ENCODE measurements at places on chromosomes 11 and 22.

GRCh38 chr11:40118780-40119179 is 1340.7 kb downstream of the LRRC4C start:
- no peak for DNase-seq

DNA sequence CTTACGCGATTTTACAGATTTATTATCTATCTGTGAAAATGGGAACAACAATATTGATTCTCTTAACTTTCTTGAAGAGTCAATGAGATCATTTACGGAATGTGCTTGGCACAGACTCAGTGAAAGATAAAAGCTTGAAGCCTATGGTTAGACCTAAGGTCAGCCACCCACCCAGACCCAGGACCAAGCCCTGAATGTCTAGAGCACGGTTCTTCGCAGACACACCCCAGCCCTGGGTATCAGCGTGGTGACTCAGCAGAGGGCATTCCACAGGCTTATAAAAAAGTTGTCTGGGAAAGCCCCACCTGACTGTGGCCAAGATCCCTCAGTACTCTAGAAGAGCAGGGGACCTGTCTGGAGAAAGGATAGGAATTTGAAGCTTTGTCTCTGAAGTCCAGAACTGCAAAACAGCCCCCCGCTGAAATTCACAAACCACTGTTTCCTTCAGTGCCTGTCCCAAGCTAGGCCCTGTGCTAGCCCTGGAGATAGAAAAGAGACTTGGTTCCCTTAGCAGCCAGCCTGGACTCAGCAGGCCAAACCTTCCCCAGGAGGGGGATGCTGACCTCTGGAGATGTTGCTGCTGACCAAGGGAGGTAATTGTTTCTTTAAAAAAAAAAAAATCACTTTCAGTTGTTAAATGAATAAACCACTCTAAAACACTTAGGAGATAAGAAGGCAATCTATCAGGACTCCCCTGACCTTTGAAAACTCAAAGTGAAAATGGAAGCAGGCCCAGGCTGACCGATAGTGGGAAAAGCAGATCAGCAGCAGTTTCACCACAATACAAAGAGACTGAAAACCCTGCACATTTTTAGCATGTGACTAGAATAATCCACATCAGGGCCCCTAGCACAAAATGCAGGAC is 114.0 kb downstream of the ABTB2 start:
- DNase-seq = peak; percentile 36

GRCh38 chr11:93494357-93494756 is 48.8 kb downstream of the SMCO4 start:
- no peak for DNase-seq

- DNase-seq = no peak
Observed at GRCh38 chr11:87259736-87260135, 222.0 kb downstream of the TMEM135 start.

GRCh38 chr11:78350091-78350645 is 67.5 kb downstream of the GAB2 start:
- DNase-seq = peak; percentile 35

GRCh38 chr22:46363611-46364321 is 28.3 kb downstream of the TRMU start:
- no peak for DNase-seq

DNA sequence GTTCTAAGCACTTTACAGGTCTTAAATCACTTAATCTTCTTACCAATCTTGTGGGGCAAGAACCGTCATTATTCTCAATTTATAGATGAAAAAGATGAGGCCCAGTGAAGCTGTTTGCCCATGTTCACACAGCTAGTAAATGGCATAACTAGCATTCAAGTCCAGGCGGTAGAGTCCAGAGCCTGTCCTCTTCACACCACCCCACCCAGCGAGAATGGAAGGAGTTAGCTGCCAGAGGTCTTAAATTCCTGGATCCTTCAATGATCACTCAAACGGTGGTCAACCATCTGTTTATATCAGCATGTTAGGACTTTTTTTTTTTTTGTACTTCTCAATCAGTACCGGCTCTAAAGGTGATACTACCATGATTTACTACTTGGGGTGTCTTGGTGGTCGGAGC is 43.3 kb downstream of the PARVA start:
- peak; percentile 18 for DNase-seq

GRCh38 chr11:134560566-134561330 is 148.7 kb upstream of the B3GAT1 start:
- DNase-seq = no peak

DNA sequence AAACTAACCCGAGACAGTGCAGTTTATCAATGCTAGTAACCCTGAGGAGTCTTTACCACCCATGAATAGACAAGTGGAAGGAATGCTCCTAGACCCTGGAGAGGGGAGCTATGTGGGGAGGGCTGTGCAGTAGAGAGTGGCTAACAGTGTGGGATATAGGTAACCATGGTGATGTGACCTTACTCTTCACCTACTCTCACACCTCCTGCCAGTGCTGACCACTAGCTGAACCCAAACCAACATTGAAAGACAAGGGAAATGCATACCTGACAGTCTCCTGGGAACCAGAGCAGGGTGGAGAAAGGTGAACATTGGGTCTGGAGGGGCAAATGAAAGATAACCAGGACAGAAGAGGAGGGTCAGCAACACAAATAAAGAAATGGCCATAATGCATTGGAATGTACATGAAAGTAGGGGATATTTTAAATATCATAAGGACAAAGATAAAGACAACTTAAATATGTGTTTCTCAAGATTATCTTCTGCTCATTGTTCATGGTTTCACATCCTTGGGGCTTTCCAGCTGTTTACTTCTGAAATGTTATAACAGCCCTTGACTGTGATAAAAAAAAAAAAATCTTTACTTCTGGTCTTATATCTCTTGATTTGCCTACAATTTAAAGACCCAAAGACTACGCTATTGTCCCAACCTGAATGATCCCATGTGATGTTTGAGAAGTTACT is 983.3 kb upstream of the TENM4 start:
- DNase-seq = no peak

- no peak for DNase-seq
Observed at GRCh38 chr11:106395716-106396349, 318.4 kb downstream of the AASDHPPT start.

DNA sequence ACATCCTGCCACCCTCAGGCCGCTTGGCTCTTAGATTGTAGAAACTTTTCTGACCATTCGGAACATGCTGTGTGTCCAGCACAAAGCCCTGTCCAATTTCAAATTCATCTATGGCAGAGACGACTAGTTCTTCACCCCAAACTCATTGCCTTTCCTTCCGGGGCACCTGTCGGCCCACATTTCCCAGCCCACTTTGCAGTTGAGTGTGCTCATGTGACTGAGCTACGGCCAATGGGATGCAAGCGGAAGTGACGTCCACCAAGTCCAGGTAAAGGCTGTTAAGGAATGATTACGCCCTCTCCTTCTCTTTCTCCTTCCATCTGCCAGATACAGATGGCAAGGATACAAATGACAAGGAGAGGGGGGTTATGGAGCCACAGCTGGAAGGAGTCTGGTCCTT is 32.5 kb downstream of the SYT13 start:
- no peak for DNase-seq

GRCh38 chr11:82118946-82119345 is 614.7 kb downstream of the FAM181B start:
- no peak for DNase-seq

- DNase-seq = no peak
Observed at GRCh38 chr11:57260937-57261783, 24.1 kb upstream of the APLNR start.

DNA sequence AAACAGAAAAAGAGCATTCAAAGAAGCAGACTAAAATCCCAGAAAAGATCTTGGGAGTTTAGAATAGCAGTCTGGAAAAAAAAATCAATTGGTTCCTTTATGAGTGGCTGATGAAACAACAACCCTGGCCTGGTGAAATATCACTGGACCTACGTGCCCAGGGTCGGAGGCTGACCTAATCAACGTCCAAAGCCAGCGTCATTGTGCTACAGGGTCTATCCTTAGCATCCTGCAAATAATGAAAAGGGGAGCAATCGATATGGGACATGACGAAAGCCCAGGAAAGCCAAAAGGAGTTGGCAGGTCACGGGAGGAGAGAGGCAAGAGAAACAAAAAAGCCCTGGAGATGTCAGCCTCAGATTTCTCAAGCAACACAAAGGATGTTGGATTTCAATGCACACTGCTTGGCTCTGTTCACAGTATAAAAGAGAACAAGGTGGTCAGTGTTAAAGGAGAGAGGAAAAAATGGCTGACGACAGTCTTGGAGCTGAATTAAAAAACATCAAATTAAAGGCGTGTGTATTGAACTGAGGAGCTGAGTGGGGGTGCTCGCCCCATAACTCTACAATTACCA is 148.8 kb downstream of the BLID start:
- DNase-seq = no peak

DNA sequence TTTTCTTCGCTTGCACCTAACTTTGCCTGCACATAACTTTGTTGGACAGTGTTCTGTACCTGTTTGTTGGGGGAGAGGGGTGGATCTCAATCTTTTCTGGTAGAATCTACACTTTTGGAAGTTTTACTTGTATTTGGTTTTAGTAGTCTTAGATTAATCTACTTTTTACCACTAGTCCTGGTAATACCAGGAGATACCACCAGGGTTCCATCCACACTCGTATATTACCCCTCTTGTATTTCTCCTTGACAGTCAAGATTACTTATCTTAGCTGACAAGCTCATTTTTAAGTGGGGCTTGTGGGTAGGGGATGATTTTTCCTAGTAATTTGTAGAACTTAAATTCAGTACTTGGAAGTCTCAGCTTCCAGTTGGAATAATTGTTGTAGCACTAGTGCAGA is 37.3 kb upstream of the TECTA start:
- no peak for DNase-seq

DNA sequence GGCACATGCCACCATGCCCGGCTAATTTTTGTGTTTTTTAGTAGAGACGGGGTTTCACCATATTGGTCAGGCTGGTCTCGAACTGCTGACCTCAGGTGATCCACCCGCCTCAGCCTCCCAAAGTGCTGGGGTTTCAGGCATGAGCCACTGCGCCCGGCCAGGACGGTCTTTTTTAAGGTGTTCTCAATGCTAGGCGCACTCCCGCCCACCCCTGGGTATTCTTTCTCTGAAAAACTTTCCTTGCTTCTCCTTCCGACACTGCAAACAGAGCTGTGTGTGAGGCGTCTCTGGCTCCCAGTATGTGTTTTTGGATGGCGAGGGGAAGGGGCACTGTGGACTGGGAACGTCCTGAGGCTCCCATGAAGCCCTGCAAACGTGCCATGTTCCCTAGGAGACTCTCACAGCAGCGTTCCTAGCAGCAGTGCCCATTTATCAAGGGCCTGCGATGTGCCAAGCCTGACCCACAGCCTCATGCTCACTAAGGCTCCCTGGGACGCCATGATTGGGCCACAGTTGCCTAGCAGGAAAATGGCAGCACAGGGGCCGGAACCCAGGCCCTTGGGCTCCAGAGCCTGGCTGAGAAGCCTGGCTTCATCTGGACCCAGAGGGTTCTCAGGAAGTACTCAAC is 2.4 kb upstream of the RASL10A start:
- no peak for DNase-seq

- no peak for DNase-seq
Observed at GRCh38 chr22:50058061-50058905, at the start of gene TTLL8. Gene TTLL8, minus strand, starts transcription at chr22:50058298.

DNA sequence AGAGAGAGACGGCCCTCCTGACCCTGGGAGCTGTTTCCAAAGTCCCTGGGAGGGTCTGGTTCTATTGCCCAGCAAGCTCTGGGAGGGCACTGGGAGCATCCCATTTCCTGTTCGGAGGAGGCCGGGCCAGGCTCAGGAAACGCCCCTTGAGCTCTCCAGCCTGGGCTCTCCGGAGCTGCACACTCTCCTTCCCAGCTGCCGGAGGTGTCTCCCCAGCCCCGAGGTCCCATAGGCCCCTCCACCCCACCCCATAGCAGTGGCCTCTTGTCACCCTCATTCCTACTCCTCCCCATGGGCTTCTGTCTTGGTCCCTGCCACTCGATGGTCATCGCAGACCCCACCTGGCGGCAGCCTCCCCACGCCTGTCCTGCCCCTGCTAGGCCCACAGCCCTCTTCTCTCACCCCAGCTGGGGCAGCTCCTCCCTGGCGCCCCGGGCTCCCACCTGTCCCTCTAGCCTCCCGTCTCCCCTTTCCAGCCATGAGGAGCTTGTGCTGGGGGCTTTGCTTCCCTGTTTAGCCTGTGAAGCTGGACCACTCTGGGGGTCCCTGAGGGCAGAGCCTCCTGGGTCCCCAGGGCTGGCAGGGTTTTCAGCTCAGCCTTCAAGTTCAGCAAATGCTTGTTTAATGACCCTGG is 2.8 kb downstream of the TSPAN32 start:
- peak; percentile 4 for DNase-seq

GRCh38 chr11:32713496-32713895 is 81.0 kb downstream of the CCDC73 start:
- DNase-seq = no peak

DNA sequence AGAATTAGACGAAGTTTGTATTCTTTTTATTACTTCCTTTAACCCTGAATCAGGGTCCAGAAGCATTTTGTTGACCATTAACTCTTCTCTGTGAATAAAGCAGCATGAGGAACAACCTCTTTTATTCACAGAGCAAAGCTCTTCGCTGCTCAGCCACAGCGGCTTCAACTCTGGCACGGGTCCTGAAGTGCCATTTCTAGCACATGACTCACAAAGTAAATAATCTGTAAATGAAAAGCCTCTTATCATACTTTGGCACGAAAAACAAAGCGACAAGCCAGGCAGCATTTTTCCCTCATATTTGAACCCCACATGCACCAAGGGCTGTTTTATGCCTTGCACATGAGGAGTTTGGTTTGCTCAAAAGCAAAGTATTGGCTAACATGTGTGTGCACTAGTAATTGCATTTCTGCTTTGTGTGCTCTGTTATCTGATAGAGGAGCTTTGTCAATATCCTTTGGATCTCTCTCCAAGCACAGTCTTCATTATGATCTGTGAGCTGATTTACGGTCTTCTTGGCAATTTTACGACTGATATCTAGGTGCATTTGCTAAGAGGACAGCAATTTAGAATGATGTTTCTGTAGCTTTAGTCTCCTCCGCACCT is 33.0 kb upstream of the APOBEC3A start:
- peak; percentile 29 for DNase-seq

GRCh38 chr11:113613619-113614018 is 92.5 kb downstream of the TMPRSS5 start:
- no peak for DNase-seq

DNA sequence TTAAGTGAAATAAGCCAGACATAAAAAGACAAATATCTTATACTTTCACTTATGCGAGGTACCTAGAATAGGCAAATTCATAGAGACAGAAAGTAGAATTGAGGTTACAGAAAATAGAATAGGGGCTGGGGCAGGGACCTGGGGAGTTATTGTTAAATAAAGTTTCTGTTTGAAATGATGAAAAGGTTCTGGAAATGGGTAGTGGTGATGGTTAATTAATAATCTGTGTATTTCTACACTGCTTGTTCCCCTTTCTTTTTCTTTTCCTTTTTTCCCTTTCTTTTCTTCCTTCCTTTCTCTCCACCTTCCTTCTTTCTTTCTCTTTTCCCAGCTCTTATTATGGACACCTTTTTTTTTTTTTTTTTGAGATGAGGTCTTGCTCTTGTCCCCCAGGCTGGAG is 2.8 kb downstream of the NAALADL1 start:
- no peak for DNase-seq

GRCh38 chr22:41555325-41555982 is 5.4 kb upstream of the CSDC2 start:
- no peak for DNase-seq

DNA sequence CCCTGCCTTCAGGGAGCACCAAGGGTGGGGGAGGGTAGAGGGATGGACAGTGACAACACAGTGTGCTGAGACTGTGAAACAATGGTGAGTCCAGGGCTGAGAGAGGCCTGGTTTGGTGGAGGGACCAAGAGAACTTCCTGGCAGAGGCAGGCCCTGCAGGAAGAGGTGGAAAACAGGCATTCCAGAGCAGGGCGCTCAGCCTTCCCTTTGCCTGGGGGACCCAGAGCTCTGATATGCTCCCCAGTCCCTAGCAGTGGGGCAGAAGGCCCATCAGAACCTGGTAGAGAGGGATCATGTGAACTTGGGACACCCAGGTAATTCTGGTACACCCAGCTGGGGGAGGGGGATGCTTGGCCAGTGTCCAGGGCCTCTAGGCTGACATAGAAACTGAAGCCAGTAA is 17.2 kb upstream of the UVRAG start:
- no peak for DNase-seq

Data from WERI-Rb-1 (cell line).